Cerebellar nuclear complex (tissue), 1 donor: ENCODE measurements at places on chromosomes 11 and 22.

- no peak for DNase-seq
Observed at GRCh38 chr11:127383026-127383425, 382.5 kb upstream of the KIRREL3 start.

- no peak for DNase-seq
Observed at GRCh38 chr11:10514709-10515108, 26.3 kb downstream of the RNF141 start.

- DNase-seq = no peak
Observed at GRCh38 chr22:46828323-46828900, 66.0 kb downstream of the TBC1D22A start.

- no peak for DNase-seq
Observed at GRCh38 chr11:34916843-34917770, 689 bp downstream of the PDHX start.

DNA sequence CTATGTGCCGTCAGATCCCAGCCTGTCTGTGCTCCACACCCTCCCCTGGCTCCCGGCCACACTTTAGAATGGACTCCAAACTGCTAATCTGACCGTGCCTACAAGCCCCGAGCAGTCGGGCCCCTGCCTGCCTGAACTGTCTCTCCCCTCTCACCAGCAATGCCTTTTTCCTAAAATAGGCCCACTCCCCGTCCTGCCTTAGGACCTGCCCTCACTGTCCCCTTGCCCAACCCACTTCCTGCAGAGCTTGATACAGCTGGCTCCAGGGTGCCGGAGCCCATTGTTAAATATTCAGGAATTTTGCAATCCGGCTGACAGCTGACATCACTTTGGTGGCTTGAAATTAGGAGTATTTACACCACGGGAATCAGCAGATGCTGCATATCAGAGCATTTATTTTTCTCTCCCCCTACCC lies 21.4 kb downstream of the MN1 start:
- no peak for DNase-seq
